ENCODE measurements at places on chromosomes 12 and 14. TPM values are rescaled to one million over a fixed set of nuclear protein-coding genes. Genes with fewer than 3 reads are reported as not detected.

- no peak for DNase-seq
Measured at GRCh38 chr12:116880817-116881324, 370 bp downstream of the HRK start.

DNA sequence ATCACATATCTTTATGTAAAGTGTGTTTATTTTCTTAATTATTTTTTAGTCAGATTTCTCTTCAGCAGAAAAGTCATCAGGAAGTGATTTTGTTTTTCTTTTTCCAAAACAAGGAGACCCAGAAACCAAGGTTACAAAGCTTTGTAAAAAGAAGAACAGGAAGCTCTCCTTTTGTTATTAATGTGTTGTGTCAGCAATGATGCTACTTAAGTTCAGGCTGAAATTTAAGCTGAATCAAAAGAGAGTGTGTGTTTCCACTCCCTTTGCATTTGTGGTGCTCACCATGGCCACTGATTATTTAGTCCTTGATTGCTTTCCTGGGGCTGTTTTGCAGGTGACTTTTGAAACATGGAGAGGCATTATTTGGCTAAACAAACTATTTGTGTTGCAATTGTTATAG lies 155.3 kb upstream of the ATP2B1 start:
- no peak for DNase-seq

The KRT3 gene
- not detected for total RNA-seq

GRCh38 chr12:25971654-25972041 lies 13.2 kb downstream of the RASSF8 start:
- DNase-seq, result no peak

DNA sequence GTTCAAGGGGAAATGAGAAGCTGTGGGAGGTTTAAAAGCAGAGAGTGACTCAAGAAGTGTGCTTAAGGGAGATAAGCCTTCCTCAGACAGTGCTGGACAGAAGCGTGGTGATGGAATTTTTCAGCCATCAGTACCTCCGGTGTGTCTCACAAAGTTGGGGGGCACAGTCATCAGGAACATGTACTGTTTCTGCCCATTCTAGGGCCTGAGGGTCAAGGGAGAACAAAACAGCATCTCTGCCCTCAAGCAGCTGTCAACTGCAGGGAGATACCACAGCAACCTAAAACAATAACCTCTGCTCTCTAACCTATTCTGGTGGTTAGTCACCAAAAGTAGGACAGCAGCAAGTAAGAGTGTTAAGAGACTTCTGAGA lies 2.0 kb upstream of the STON2 start:
- DNase-seq, result no peak

The DLGAP5 gene
- total RNA-seq, result 0.08 TPM

The CMKLR1 gene
- total RNA-seq, result 21.0 TPM

DNA sequence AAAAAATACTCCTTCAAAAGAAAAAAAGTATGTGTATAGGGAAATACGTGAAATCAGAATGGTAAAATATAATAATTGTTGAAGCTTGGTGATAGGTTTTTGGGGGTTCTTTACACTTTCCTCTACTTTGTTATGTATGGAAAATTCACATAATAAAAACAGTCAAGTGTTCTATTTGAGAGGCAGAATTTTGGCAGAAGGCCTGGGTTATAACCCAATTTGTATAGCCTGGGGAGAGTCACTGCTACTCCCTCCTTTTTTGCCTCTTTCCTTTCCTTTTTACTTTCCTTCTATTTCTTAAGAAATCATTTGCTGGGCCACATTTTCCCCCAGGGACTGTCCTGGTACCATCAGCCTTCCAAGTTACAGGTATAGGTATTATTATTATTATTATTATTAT lies 105.7 kb downstream of the CRADD start:
- no peak for DNase-seq

The PTPRB gene
- 28.9 TPM for total RNA-seq

- DNase-seq, result no peak
Measured at GRCh38 chr14:67485501-67486095, 2.9 kb downstream of the TMEM229B start.

The CAPZA3 gene
- total RNA-seq, result not detected

DNA sequence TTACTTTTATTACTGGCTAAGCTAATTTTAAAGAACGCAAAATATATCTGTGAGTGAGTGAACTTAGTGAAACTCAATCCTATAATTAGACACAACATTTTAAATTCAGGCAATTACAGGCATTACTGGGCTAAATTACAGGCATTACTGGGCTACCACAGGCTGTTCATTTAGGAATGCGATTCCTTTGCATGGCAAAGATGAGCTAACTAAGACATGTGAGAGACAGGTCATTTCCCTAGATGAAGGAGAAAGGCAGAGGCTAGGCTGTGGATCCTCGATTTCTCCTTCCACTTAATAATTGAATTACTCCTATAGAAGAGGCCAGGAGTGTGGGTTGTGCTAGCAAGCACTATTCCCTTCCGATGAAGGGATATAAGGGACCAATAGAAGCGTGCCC lies 429.4 kb upstream of the LMO3 start:
- DNase-seq, result no peak

GRCh38 chr12:66905201-66905600 lies 226.3 kb upstream of the GRIP1 start:
- no peak for DNase-seq

DNA sequence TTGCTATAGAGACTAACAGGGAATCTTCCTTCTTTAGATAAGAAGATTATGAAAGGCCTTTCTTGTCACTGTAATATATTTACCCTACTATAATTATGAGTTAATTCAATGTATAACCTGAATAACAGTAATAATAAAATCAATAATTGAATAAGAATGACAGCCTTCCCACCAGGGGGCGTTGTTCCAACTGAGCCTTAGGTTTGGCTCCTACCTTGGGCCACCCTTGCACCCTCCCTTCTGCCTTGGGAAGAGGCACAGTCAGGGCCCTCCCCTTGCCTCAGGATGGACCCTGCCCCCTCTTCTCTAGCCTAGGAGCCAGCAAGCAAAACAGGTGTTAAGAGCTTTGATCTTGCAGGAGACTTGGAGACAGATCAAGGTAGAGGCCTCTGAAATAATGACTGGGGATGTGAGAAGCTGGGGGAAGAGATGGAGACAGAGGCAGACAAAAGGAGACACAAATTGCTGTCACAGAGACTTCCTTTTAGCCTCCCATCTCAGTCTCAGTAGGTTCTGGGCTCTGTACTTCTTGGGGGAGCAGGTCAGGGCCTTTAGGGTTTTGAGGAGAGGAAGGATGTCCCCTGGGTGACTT lies 40.1 kb upstream of the CISTR start:
- no peak for DNase-seq

GRCh38 chr14:93735206-93735605 lies 53.1 kb downstream of the PRIMA1 start:
- DNase-seq, result no peak

DNA sequence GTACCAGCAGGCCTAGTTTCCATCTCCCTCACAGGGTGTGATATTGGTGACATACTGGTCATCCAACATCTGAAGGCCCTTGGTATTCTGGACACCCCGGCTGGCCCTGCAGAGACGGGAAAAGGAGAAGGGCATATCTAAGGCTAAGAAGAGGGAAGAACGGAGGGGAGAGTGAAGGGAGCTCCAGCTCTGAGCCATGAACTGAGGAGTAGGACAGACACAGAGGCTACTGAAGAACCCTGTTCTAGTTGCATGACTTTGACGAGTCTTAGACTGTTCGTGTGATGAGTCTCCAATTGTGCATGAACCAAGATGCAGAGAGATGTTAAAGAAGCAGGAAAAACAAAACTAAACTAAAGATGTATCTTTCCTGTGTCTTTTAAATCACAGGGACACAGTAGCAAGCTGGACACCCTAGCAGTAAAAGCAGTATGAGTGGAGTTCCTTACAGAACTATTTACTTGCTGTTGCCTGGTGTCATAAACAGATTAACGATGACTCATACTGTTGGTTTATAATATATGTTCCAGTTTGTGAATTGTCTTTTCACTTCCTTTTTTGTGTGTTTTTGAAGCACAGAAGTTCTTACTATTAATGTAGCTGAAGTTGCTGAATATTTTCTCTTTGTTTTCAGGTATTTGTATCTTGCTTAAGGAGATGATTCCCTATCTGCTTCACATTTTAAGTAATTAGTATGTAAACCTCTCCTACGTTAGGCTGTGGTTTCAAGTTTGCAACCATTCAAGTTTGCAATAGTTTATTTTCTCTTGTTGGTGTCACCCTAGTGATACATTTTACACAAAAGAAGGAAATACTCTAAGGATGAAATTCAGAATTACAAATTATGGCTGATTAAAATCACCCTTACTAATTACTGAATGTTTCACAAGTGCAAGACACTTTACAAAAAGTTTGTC lies 15.7 kb downstream of the FAR2 start:
- DNase-seq, result no peak

The KRT83 gene
- total RNA-seq, result not detected

GRCh38 chr14:66133666-66134065 lies 352.5 kb upstream of the CCDC196 start:
- DNase-seq, result no peak

DNA sequence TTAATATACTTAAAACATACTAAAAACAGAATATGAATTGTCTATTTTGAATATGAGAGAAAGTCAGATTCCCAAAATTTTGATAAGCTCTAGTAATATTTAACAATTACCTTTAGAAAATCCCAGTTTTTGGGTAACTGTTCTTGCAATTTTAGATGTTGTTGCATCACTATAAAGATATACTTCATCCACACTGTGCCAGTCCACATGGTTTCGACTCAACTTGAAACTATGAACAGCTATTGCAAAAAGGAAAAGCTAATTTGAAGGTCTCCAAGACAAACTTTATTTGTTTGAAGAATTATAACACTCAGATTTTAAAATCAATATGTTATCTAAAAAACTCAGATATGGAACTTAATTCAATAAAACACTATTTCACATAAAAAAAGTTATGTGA lies 59.9 kb downstream of the DDHD1 start:
- no peak for DNase-seq

DNA sequence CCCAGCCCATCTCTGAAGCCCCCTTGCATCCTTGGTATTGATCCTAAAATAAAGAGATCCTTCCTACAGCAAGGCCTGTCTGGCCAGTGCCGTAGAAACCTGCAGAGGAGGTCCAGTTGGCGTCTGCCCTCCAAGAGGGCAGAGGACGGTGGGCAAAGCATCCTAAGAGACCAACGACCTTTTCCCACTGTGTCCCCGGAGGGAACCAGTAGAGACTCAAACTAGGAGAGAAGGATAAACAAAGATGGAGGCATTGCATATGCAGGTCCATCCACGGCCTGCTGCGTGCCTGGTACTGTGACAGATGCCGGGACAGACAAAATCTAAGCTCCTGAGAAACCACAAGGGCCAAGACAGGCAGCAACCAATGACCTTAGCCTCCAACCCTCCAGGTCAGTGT lies 3.8 kb downstream of the NCKAP5L start:
- no peak for DNase-seq

The KRT77 gene
- total RNA-seq, result not detected

The STAT6 gene
- total RNA-seq, result 42.1 TPM

The TNFRSF1A gene
- 60.0 TPM for total RNA-seq

DNA sequence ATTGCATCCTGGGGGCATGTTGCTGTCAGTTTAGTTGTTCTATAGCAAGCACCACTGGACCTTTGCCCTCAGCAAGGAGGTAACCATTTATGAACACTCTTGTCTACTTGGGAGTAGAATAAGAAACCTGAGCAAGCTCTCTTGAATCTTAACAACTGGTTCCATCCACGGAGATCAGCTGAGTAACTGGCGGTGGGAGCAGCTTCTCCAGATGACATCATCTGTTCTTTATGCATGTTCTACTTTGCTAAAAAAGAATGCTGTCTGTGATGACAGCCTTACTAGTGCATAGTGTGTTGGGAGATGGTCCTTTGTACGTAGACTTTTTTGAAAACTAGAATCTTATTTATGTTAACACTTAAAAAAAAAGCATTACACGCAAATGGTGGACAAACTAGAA lies 17.7 kb downstream of the SLC4A8 start:
- no peak for DNase-seq

The DNAI7 gene
- 0.38 TPM for total RNA-seq

DNA sequence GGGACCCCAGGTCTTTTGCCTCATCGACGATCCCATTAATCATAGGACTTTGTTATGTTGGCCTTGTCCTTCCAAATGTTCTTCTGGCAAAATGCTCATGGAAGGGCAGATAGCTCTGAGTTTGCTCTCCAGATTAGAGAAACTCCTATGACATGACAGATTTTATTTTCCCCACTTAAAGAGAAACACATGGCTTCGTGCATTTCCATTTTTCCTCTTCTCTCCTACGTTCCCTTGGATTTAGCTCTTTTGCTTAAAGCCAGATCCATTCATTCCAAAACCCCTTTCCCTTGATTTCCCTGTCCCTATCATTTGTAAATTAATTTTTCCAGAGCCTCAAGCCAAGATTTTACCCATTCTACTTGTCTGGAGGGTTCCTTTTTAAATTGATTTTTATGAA lies 2.9 kb downstream of the PRIMA1 start:
- DNase-seq, result no peak

The TAS2R7 gene
- not detected for total RNA-seq

- DNase-seq, result no peak
Measured at GRCh38 chr14:34228650-34228976, 233.4 kb downstream of the SPTSSA start.

The FGF23 gene
- 0.46 TPM for total RNA-seq

DNA sequence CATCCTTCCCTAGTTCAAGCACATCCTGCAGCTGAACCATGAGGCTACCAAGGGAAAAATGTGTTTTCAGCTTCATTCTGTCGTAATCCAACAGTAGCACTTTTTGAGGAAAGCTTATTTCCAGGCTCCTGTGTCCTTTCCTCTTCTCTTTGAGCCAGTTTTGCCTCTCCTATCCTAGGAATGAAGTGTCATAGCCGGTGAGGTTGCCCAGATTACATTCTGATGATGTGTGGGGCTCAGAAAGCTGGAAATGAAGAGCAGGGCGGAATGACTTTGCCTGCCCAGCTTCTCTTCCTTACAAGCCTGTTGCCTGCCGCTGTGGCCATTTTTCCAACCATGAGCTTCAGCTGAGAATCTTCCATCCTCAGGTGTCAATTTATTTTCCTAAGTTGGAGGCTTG lies 381.8 kb downstream of the NUAK1 start:
- no peak for DNase-seq

The KRT8 gene
- 82.2 TPM for total RNA-seq

The SLCO1B3 gene
- not detected for total RNA-seq

DNA sequence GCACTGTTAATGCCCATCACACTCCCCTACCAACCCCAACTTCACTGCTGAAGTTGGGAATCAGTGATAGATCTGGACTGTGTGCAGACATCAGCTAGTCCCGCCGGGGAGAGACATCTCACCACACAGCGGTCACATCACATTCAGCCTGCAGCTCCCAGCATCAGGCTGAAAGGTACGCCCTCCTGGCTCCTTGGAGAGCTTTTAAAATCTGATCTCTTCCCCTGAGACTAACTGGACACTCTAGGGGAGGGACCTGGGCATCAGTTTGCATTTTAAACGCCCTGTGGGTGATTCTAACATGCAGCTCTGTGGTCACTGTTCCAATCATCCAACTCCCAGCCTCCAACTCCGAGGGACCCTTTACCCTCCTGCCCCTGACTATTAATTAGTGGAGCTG lies 58.4 kb downstream of the CCDC85C start:
- no peak for DNase-seq

The SPTLC2 gene
- 13.5 TPM for total RNA-seq

DNA sequence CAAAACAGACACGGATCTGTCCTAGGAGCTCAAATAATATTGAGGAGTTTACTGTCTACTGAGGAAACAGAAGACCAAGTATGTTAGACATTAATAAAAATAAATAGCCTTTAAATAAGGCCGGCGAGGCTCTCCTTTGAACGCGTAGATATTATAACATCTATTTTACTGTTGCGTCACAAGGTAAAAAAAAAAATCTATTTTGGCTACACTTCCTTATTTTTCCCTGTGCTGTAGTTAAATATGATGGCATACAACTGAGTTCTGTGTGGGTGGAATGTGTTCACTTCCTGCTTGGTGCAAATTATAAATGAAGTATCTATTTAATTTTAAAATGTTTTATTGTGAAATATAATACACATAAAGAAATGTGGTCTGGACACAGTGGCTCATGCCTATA lies 17.2 kb upstream of the RAD52 start:
- DNase-seq, result no peak
